ENCODE measurements at places on chromosomes 5 and 9. TPM values are rescaled to one million over a fixed set of nuclear protein-coding genes. Genes with fewer than 3 reads are reported as not detected.

The TAS2R1 gene
- total RNA-seq = not detected

The EIF4EBP3 gene
- total RNA-seq = 21.0 TPM

The CD74 gene
- 182 TPM for total RNA-seq

The NRG2 gene
- total RNA-seq = 3.4 TPM

The DBH gene
- not detected for total RNA-seq

The PCDHB14 gene
- total RNA-seq = 6.3 TPM

The PTBP3 gene
- total RNA-seq = 24.6 TPM

The LRRTM2 gene
- 1.1 TPM for total RNA-seq

The MCIDAS gene
- total RNA-seq = not detected

The CDH18 gene
- total RNA-seq = not detected

The TEK gene
- total RNA-seq = 11.1 TPM

The CHSY3 gene
- 3.3 TPM for total RNA-seq

The CDH6 gene
- 1.6 TPM for total RNA-seq

The C9orf152 gene
- total RNA-seq = not detected

The PCDHB11 gene
- total RNA-seq = 3.1 TPM

The ZNG1E gene
- 24.6 TPM for total RNA-seq

The CDKN2B-AS1 gene
- total RNA-seq = 2.0 TPM

The TIGD6 gene
- total RNA-seq = 1.6 TPM

The SOHLH1 gene
- total RNA-seq = not detected

The ABCA1 gene
- 85.9 TPM for total RNA-seq

The FUT7 gene
- total RNA-seq = 0.36 TPM

The RFX3 gene
- 15.0 TPM for total RNA-seq

The PITX1 gene
- total RNA-seq = 1.6 TPM

The SPINK6 gene
- total RNA-seq = 1.9 TPM

The IL9 gene
- not detected for total RNA-seq

The CDH9 gene
- total RNA-seq = not detected

The NR6A1 gene
- total RNA-seq = 1.2 TPM

The TMEM232 gene
- 4.4 TPM for total RNA-seq

The RXRA gene
- 26.7 TPM for total RNA-seq

The ADAMTS2 gene
- total RNA-seq = 9.2 TPM

The HMCN2 gene
- 58.1 TPM for total RNA-seq

The GABRA6 gene
- not detected for total RNA-seq

The PCDHB7 gene
- 5.3 TPM for total RNA-seq

The SVEP1 gene
- 43.5 TPM for total RNA-seq

The RIGI gene
- 14.4 TPM for total RNA-seq

The TSSK1B gene
- not detected for total RNA-seq

The PDLIM7 gene
- 474 TPM for total RNA-seq

The IFNB1 gene
- total RNA-seq = not detected
